ENCODE measurements at places on chromosomes 12 and 14.
A peak's percentile ranks its signal among the peaks of the same experiment; 100 is the strongest.

GRCh38 chr12:56389412-56389811 is 26.8 kb upstream of the APOF start:
- no peak for DNase-seq

DNA sequence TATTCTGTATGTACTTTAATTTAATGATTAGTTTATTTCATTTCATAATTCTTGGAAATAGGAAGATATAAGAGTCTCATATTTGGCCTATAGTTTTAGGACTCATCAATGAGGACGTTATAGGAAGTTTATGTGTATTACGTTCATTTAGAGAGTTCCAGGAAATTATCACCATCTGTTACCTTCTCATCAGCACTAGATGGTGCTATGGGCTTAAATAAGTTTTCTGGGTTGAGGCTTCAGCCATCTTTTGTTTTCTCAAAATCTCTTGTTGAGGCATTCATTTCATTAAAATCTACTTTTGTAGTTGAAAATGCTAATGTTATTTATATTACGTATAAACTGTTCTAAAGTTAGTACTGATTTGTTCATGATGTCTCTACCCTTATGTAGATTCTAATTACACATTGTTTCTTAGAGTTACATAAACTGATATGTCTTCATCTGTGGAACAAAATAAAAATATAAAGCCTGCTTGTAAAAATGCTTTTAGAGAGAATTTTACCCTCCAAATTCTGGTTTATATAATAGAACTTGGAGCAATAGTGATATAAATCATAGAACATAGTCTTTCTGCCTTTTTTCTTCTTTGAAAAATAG is 89.2 kb downstream of the CFAP54 start:
- DNase-seq, result peak; percentile 41

DNA sequence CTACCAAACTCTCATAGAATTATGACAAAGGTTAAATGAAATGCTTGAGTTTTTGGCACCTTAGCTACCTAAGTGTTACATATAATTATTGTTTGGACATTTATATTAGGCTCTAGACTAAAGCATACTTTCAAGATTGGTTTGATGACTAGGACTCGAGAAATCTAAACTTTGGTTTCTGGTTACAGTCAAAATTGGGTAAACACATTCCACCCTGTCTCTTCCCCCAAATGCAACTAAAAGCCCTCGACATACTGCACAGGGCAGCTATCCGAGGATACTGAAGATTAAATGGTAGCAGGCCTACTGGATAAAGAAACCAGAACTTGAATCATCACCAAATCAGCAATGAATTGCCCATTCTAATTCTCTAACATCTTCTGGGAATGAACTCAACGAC is 369.1 kb downstream of the PRKD1 start:
- no peak for DNase-seq

DNA sequence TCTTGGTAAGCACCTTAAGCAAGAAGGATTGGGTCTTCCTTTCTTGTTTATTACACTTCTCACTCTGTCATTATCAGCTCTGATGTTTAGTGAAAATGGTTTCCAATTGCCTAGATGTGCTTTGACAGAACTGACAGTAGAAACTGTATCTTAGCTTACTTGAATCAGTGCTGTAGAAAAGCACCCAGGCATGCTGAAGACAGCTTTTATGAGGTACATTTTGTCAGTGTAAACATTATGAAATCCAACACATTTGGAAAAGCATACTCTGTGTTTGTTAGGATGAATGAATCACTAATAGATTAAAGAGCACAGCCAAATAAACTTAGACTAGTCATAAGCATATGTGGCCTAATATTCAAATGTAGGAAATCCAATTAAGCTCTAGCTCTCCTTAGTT is 290.2 kb upstream of the NPAS3 start:
- no peak for DNase-seq

- no peak for DNase-seq
Measured at GRCh38 chr12:98137278-98137677, 378.1 kb upstream of the TMPO start.

DNA sequence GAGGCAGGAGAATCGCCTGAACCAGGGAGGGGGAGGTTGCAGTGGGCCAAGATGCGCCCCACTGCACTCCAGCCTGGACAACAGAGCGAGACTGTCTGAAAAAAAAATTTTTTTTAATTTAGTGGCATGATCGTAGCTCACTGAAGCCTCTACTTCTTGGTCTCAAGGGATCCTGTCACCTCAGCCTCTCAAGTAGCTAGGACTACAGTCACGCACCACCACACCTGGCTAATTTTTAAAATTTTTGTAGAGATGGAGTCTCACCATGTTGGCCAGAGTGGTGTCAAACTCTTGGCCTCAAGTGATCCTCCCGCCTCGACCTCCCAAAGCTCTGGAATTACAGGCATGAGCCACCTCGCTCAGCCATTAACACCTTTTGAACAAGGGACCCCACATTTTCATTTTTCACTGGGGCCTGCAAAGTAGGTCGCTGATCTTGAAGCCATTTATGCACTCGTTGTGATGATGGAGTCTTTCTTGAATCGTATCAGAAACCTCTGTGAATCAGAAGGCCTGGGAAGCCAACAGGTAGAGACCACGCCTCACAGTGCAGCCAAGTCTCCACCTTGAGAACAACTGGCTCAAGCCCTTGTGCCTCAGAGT is 5.9 kb downstream of the HCAR1 start:
- no peak for DNase-seq

- peak; percentile 37 for DNase-seq
Measured at GRCh38 chr12:121581686-121582429, 1.0 kb upstream of the KDM2B start.

GRCh38 chr14:31400031-31400638 is 20.2 kb downstream of the HEATR5A start:
- no peak for DNase-seq

- no peak for DNase-seq
Measured at GRCh38 chr12:26803552-26803951, 29.4 kb downstream of the ITPR2 start.

Measured in NCI-H526 treated with DMSO at 0.1 percent for 48 hours (cell line).